B cell (primary cell): ENCODE measurements at places on chromosomes 2 and 18. TPM values are rescaled to one million over a fixed set of nuclear protein-coding genes. Genes with fewer than 3 reads are reported as not detected.

GRCh38 chr2:100615886-100616285 lies 53.1 kb downstream of the PDCL3 start:
- DNase-seq, result no peak

DNA sequence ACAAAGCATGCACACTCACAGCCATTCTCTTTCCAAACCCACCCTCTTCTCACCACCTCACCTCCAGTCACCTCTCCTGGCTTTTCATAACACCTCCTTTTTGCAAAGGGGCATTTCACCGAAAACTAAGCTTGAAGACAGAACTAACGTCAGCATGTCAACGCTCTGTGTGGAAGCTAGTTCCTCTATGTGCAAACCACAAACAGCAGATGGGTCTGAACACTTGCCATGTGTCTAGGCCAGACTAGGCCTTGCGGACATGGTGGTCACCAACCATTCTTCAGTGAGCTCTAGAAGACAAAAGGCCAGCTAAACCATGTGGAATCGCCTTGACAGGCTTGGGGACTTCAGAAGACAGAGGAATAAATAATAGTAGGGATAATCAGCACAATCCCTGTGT lies 148.5 kb downstream of the TXNL1 start:
- DNase-seq, result no peak

DNA sequence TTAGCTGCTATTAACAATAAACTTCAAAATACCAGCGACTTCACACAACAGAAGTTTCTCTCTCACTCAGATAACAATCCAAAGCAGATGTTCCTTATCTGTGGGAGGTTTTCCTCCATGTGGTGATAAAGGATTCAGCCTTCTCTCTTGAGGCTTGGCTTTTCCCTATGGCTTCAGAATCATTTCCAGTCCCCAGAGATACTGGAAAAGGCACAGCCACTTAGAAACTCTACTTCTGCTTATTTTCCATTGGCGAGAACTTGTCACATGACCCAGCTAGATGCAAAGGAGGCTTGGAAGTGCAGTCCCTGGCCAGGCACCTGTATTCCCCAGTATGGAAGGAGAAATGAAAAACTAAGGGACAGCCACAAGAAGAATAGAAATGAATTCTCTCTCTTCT lies 344.8 kb downstream of the MTX2 start:
- DNase-seq, result no peak

GPR35 gene
- total RNA-seq, result 1.8 and 2.2 TPM in 2 replicates

DNA sequence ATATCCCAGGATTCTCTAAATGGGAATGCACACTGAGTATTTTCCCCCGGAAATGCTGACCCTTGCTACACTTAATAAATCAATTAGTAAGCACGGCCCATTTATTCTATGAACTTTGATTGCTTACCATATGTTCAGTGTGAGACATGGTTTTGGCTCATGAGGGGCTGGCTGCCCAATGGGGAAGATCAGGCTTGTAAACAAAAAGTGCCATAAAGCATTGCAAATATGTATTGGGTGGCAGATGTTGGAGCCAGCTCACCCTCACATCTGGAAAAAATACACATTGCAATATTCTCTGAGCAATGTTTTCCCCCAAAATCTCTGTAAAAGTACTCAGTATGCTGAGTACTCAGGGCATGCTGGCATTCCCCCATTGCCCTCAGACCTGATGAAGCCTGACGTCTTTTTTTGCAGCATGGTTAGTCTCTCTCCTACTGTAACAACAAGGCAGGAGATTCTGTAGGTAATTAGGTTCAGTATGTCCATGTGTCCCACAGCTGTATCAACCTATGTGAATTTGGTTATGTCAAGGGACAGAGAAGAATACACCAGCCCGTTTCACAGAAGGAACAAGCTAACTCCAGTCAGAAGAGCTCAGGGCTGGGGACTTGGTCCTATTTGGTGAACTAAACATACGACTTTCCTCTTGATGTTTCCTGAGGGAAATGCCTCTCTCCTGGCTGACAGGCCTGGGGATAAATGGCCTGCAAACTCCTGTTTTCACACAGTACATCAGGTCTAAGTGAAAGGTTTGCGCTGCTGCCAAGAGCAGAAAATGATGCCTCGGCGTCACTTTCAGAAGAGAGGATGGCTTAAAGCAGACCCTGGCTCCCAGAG lies 202.4 kb downstream of the INSIG2 start:
- DNase-seq, result no peak

EGR4 gene
- 0.30 and 0.41 TPM in 2 replicates for total RNA-seq

DNA sequence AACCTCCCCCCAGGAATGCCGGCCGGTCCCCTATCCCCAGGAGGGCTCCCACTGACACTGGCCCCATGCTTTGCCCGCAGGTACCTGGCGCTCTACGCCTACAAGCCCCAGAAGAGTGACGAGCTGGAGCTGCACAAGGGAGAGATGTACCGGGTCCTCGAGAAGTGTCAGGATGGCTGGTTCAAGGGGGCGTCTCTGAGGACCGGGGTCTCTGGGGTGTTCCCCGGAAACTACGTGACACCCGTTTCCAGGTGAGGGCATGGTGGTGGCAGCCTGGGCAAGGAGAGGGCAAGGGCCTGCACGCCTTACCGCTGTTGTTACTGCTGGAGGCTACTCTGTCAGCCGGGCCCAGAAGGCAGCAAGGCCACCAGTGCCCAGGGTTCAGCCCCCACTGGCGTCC lies 181.3 kb downstream of the SEPTIN10 start:
- no peak for DNase-seq

- DNase-seq, result no peak
Measured at GRCh38 chr2:210337159-210337558, 22.2 kb upstream of the MYL1 start.
